ENCODE measurements at places on chromosomes 6 and 20.
A peak's percentile ranks its signal among the peaks of the same experiment; 100 is the strongest.

DNA sequence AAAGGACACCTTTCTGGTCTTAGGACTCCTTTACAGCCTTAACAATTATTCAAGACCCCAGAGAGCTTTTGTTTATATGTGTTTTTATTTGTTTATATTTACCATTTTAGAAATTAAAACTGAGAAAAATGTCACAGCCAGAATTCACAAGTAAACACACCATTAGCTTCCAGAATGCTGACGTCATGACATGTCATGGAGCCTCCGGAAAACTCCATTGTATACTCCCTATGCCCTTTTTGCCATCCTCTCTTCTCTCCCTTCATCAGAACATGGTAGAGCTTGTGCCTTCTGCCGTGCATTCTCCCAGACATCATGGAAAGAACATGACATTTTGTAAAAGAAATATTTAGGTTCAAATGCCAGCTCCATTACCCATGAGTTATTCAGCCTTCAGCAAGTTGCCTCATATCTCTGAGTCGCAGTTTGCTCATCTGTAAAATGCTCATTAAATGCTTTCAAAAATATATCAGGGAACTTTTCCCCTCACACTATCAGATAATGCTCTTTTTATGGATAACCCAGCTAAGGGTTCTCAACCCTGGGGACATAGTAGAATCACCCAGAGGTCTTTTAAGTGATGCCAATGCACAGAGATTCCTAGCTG is 27.8 kb downstream of the TNFAIP3 start:
- DNase-seq, result no peak

DNA sequence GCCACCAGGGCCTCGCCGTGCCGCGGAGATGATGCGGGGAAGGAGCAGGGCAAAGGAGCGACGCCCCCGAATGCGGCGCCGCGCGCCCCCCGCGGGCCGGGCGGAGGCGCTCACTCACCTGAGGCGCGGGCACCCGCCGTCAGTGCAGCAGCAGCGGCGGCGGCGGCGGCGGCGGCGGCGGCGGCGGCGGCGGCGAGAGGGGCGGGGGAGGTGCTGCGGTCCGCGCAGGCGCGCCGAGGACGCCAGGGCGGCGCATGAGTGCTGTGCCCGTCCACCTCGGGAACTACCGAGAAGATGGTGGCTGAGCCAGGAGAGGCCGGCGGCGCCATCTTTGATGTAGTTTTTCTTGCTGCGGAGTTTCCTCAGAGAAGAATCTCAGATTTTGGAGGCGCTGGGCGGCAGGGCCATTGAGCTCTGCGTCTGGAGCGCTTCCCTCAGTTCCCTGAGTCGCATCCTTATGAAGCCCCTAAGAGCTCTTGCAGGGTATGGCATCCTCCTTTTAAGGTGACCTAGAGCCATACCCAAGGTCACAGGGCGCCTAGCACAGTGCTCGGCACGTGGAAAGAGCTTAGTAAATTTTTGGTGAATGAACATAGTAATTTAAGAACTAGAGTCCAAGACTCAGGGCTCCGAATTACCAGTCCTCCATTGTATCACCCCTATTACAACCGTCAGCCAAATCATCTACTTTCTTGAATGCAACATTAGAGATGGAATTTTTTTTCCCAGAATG is at the start of gene NDRG3:
Gene NDRG3 (minus strand): TSS at position 164 of the 733 bp plus-strand sequence. CDS start 24,355 bp downstream, outside the sequence.
- DNase-seq, result peak; percentile 93

- DNase-seq, result no peak
These were observed 35.3 kb downstream of the TAF11 start for GRCh38 chr6:34852406-34853085.

DNA sequence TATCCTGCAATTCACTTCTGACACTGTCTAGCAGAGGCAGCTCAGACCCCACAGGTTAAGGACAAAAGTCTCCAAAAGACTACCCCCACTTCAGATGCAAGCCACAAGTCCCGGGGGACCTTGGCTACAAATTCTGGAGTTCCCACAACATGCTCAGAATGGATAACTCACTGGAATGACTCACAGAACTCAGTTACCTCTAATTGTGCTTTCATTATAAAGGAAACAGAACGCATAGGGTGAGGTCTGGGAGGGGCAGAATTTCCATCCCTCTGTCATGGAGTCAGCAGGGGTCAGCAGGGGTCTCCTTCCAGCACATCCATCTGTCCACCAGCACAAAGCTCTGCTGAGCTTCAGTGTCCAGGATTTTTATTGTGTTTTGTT is 184.2 kb downstream of the CDH4 start:
- no peak for DNase-seq

DNA sequence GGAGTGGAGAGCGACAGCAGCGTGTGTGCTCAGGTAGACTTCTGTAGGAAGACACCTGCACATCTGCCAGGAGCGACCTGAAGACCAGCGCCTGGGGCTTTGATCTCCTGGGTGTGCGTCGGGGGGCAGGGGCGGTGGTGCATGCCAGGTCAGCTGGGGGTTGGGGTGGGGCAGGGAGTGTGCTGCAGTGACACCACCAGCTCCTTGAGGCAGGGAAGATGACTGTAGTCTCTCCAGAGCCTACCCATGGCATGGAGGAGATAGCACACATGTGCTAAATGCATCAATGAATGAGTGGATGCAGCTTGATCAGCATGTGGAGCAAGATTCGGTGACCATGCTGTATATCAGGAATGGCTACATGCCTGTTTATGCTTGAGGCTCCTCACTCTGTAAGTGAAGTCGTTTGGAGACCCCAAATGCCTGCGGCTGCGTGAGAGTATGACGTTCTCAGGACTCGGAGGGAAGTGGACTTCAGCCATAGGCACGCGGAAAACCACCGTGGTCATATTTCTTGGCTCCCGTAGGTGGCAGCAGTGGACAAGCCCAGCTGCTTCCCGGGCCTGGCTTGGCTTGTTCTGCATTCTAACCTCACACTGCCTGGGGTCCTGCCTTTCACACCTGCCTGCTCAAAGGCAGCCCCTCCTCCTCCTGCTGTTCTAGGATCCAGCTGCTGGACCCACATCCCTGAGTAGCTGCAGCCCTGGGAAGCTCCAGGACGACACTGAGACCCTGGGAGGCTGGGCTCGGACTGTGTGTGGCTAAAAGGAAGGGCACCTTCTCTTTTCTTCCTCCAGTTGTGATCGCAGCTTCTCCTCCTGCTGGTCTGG is 39.4 kb upstream of the KCNK16 start:
- DNase-seq, result peak; percentile 78
